CMK (cell line): ENCODE measurements at places on chromosomes 16 and 17.

- no peak for DNase-seq
These were observed 4.2 kb downstream of the CLCN7 start for GRCh38 chr16:1470481-1471251.

DNA sequence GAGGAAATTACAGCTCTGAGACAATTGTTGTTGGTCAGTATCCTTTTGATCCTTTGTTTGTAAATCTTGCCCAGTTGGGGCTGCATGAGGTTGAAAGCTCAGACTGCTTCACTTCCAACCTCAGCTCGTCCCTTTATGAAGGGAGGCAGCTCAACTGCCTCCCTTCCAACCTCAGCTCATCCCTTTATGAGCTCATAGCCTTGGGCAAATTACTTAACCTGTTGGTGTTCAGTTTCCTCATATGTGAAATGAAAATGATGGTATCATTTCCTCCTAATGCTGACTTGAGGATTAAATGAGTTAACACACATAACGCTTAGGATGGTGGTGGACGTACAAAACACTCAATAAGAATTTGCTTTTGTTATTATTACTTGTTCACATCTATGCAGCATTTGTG is 265.1 kb downstream of the CDH13 start:
- no peak for DNase-seq

- no peak for DNase-seq
These were observed 6.5 kb downstream of the ZZEF1 start for GRCh38 chr17:4136373-4136772.

DNA sequence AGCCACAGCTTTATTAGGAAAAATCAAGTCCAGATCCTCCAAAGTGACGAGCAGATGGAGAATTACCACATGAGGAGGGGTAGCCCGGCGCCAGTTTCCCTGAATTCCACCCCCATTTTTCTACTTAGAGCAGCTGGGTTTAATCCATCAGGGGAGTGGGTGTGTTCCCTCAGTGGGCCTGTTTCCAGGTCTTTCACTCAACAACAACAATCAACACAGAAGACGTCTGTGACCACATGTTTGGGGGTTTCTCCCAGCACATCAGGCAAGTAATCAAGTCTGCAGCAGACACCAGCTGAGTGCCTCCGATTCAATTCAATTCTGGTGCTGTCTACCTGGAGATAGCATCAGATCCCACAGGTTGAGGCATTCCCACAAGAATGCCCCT is 6.8 kb downstream of the SLC6A2 start:
- DNase-seq, result no peak

- no peak for DNase-seq
These were observed 11.5 kb downstream of the MAP3K3 start for GRCh38 chr17:63633742-63634141.

- DNase-seq, result no peak
These were observed 9.9 kb downstream of the ATPAF2 start for GRCh38 chr17:18028952-18029540.

- DNase-seq, result no peak
These were observed 506.2 kb downstream of the WWOX start for GRCh38 chr16:78605548-78606101.

GRCh38 chr17:45225051-45225700 is 3.5 kb downstream of the FMNL1 start:
- DNase-seq, result no peak

- DNase-seq, result no peak
These were observed 23.6 kb downstream of the CENPV start for GRCh38 chr17:16329519-16330271.

GRCh38 chr16:14491861-14492529 is 138.1 kb downstream of the PARN start:
- DNase-seq, result no peak

GRCh38 chr17:19539841-19540311 is 6.2 kb downstream of the SLC47A1 start:
- DNase-seq, result no peak
